ENCODE measurements at places on chromosomes 5 and 9.

DNA sequence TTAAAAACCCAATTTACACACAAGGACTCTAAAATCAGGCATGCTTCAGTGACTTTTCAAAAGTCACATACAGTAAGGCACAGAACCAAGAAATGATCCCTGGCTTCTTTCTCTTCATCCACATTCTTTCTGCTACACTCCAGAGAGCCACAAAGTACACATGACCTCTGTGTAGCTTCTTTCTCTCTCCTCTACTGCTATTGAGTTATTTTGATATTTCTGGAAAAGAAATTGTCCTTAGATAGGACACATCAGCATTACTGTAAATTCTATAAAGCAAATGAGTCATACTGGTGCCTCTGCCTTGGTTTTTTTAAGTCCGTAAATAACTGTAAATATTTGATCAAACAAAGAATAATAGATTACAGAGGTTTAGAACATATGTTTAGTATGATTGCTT is 96.3 kb downstream of the KIAA0825 start:
- DNase-seq, result no peak

- no peak for DNase-seq
These were observed 398.8 kb downstream of the ENC1 start for GRCh38 chr5:74241751-74242140.

GRCh38 chr5:82418608-82418950 is 140.4 kb upstream of the RPS23 start:
- no peak for DNase-seq

DNA sequence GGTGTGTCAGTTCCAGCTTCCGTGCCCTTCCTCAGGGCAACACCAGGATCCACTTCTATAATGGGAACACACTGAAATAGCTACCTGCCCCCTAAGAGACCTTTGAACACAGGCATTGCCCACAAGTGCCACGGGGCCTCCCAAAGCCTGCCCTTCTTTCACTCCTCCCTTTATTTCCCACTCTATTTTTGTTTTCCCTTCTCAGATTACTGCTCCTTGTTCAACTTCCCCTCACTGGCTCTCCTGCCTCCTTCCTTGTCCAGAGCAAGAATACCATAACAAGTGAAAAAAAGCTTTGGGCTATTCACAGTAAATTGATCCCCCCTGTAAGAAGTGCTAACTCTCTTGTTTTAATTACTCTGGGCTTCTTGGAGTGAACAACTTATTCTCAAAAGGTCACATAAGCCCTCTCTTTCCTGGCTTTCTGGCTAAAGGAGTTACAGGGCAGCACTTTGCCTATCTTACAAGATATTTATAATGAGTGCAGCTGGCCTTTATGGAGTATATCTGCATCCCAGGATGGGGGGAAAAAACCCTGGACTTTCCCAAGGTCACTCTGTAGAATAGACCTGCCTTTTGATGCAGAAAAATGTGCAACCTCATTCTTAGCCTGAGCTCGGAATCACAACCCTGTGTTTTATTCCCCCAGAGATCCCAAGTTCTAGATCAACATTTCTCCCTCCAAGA is 11.3 kb downstream of the CTXN3 start:
- DNase-seq, result no peak

DNA sequence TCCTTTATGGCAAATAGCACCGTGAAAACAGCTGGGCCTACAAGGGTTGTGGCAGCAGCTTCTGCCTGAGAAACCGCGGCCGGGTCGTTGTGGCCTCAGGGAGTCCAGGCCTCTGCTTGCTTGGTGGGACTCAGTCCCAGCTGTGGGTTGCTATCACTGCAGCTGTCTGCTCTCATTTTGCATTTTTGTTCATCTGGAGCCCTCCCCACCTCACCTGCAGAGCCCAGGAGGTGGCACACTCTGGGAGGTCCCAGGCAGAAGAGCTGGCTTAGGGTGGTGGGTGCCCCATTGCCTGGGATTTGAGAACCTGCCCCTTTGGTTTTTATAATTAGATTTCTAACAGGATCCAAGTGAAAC is 138.4 kb downstream of the GADD45G start:
- DNase-seq, result no peak

GRCh38 chr9:120538339-120538738 is 41.6 kb downstream of the CDK5RAP2 start:
- DNase-seq, result no peak

- DNase-seq, result peak; percentile 8
These were observed 118.4 kb upstream of the PRSS3 start for GRCh38 chr9:33676746-33677505.

- DNase-seq, result peak; percentile 72
These were observed 47.0 kb upstream of the TGFBR1 start for GRCh38 chr9:99057665-99058625.
